Skin of body (tissue), 3 donors: ENCODE measurements at places on chromosomes 3 and 15.

GRCh38 chr3:6204891-6205290 is 656.0 kb upstream of the GRM7 start:
- DNase-seq: no peak

- DNase-seq: no peak
These were observed 314.8 kb downstream of the PTPRG start for GRCh38 chr3:61875976-61876671.

- DNase-seq: no peak
These were observed 40.7 kb downstream of the CNOT10 start for GRCh38 chr3:32725721-32726120.

DNA sequence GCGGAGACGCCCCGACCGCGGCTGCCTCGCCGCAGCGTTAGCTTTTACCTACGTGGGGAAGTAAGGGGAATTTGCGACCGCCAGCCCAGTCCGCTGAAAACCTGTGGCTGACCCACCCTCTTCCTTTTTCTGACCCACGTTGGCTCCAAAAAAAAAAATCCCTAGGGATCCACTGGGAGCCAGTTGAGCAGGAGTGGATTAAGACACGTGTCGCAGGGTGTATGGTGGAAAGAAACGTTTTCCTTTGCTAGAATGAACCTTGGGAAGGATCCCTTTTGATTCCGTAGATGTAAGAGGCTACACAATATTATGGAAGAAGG is 575 bp upstream of the PCYT1A start:
- no peak for DNase-seq
